Trophoblast cell (in vitro differentiated cells and primary cell): ENCODE measurements at places on chromosomes 7 and 10.

DNA sequence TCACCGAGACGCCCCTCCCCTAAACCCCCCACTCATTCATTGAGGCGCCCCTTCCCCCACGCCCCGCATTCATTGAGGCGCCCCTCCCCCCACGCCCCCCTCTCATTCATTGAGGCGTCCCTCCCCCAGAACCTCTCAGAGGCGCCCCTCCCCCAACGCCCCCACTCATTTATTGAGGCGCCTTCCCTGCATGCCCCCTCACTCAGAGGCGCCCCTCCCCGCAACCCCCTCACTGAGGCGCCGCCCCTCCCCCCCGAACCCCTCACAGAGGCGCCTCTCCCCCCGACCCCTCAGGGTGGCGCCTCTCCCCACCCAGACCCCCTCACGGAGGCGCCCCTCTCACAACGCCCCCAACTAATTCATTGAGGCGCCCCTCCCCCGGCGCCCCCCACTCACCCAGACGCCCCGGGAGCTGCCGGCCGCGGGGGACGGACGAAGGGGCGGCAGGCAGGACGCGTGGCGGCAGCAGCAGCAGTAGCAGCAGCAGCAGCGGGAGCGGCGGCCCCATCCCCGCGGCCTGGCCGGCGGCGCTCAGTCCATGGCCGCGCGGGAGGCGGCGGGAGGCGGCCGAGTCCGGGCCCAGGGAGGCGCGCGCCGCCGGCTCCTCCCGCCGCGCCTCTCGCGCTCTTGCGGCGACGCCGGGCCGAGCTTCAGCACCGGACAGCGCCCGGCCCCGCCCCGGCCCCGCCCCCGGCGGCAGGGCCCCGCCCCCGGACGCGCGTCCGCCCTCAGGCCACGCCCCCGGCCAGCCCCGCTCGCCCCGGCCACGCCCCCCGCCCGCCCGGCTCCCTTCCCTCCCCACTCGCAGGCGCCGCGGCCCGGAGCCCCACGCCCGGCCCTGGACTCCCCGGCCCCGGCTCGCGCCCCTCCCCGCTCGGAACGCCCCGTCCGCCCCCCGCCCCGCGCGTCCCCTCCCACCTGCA, at the start of gene PTPRN2:
Gene PTPRN2, minus strand, starts transcription at position 662 of the 923 bp plus-strand sequence.
- DNase-seq: peak; percentile 71

GRCh38 chr7:92421676-92422435, 25.4 kb upstream of the GATAD1 start:
- no peak for DNase-seq

GRCh38 chr7:118699222-118699621, 474.7 kb downstream of the ANKRD7 start:
- no peak for DNase-seq

DNA sequence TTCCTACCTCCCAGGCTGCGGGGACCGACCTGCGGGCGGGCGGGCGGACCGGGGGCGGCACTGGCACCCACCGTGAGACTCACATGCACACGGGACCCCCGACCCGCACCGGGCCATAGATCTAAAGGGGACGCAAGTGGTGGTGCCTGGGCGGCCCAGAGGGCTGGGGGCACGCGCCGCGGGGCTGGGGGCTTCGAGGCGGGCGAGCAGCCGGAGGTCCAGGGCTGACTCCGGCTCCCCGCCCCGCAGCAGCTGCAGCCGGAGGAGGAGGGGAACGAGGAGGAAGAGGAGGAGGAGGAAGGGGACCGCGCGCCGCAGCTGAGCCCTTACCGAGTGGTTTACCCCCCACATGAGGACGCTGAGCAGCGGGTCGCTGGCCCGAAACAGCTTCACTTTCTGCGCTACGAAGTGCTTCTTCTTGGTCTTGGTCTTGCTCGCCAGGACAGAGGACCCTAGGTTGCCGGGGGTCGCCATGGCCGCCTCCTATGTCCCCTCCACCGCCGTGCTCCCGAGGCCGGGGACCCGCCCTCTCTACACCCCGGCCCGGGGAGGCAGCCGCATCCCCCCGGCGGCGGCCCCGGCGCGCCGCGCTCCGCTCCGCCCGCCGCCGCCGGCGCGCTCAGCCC, 412 bp downstream of the PIP4K2A start:
- peak; percentile 7 for DNase-seq

GRCh38 chr10:3948843-3949242, 163.8 kb upstream of the KLF6 start:
- DNase-seq: no peak

GRCh38 chr7:16067711-16068110, 353.6 kb downstream of the CRPPA start:
- DNase-seq: no peak

DNA sequence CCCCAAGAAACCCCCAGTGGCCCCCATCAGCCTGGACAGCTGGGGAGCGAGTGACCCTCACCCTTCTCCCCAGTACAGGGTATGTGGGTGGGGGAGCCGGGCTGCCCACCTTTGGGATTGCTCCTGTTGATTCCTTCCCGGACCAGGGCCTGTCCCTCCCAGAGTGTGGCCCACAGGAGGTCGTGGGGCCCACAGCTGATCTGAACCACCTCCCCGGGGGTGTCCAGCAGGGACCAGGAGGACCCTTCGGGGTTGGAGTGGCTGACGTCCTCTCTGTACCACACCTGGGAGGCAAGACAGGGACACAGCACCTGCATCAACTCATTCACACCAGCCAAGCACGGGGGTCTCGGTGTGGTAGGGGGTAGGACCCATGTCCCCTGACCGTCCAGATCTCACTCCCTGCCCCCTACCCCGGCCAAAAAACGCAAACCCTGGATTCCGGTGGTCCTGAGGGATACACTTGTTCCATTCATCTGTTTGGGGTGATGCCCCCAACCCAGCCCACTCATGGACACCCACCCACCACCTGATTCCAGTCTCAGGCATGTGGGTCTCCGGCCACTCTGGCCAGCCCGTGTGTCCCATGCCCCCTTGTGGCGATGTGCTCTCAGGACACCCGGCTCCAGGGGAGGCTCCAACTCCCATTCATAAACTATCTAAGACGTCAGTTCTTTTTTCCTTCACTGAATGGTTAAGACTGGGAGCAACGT, 10.9 kb downstream of the TECPR1 start:
- DNase-seq: peak; percentile 40

DNA sequence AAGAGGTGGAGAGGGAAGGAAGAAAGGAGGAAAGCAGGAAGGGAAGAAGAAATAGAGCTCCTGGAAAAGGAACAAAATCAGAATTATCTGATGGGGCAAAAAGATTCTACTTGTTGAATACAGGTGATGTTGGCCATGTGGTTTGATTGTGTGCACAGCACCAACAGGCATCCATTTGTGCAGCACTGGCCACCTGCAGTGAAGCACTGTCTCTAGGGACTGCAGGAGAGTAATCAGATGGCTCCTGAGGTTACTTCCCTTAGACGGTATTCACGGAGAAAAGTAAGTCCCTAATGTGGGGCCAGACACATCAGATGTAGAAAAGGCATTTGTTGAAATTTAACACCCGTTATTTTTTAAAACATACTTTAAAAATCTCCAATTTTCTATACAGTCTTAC, 135.3 kb upstream of the VIPR2 start:
- DNase-seq: no peak

DNA sequence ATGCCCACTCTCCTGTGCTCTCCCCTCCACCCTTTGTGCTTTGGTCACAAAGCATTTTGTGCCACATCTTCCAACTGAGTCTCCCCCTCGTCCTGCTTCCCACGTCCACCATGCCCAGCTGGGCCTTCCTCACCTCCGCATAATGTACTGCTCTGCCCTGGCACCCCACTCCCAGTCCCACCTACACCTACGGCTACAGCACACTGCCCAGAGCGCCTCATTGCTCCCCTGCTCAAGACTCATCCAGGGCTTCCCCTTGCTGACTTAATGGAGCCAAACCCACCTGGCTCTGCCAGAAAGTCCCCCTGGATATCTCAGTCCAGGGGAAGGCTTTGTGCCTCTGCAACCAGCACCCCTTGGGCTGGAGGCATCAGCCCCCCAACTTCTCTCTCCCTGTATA, 299.2 kb upstream of the ZMIZ1 start:
- no peak for DNase-seq

- no peak for DNase-seq
Measured at GRCh38 chr10:124903111-124903510, 38.8 kb upstream of the ZRANB1 start.

DNA sequence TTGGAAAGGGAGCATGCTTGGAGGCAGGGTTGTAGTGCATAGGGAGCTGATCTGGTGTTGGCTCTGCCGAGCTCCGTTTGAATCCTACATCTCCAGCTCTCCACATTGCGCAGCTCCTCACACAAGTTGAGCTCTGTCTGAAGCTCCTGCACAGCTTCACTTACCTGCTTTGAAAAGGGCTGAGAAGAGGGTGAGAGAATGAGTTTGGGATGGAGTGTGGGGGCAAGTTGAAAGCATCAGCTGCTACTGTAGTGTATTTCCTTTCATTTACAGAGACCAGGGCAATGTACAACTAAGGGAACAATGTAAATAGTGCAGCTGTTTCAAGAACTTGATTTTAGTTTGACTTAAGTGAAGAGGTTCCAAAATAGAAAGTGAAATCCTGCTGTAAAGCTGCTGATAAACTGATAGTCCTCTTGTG, 88.5 kb downstream of the VTI1A start:
- DNase-seq: no peak

DNA sequence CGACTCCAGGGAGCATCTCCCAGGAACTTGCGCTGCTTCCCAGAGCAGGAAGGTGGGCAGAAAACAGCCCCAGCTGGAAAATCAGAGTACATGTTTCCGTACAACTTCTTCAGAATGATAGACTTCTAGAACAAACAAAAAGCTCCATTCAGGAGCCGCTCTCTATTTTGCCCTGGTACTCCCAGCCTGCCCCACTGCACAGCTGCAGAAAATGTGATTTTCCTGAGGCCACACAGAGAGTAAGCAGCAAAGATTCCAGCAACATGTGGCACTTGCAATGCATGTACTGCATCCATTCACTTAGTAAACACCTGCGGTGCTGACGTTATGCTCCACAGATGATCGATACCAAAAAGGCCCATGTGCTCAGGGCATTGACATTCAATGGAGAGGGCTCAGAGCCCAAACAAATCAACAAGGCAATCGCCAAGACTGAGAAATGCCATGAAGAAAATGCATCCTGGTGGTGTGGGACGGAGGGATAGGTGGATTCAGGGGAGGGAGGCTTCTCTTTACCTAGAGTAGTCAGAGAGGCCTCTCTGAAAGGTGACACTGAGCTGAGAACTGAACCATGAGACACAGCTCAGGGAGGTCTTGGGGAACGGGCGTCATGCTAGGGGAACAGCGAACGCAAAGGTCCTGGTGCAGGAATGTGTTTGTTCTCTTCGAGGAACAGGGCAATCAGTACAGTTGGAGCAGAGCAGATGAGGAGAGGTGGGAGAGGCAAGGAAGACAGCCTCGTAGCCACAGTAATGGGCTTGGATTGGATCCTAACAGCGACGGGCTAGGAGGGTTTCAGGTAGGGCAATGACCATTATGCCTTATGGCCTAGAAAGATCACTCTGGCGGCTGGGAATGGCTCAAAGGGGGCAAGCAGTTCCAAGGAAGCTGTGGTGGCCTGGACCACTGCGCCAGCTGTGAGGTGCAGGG, 35.3 kb upstream of the DUSP5 start:
- no peak for DNase-seq

GRCh38 chr10:70898687-70899086, 10.3 kb upstream of the PCBD1 start:
- DNase-seq: no peak

DNA sequence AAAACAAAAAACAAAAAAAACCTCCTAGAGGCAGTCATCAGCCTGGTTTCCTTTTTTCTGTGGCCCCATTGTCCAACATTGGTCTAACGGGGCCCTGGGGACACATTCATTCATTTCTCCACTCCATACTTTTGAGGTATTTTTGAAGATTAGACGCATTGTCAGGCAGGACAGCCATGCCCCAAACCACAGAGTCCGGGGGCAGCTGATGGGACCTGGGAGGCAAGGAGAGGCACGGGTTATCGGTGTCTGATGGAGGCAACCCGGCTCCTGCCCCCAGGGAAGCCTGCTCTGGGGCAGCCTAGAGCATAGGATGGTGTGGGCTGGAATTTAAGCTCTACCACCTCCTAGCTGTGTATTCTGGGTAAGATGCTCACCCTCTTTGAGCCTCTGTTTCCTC, 6.5 kb upstream of the RABGEF1 start:
- no peak for DNase-seq

DNA sequence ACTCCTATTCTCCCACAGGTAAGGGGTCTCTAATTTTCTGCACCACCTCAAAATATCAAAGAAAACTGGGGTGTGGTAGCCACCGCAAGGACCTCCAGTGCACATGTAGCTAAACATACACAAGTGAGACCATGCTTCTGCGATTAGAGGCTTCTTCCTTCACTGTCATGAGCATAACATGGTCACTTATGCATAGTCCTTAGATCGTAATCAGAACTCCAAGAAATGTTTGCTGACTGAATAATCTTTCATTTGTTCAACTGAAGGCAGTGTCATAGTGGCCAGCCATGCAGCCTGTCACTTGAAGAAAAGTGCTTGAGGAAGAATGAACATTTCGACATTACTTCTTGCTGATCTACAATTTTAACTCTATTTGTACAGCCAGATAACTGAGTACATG, 14.6 kb downstream of the TWIST1 start:
- peak; percentile 47 for DNase-seq

DNA sequence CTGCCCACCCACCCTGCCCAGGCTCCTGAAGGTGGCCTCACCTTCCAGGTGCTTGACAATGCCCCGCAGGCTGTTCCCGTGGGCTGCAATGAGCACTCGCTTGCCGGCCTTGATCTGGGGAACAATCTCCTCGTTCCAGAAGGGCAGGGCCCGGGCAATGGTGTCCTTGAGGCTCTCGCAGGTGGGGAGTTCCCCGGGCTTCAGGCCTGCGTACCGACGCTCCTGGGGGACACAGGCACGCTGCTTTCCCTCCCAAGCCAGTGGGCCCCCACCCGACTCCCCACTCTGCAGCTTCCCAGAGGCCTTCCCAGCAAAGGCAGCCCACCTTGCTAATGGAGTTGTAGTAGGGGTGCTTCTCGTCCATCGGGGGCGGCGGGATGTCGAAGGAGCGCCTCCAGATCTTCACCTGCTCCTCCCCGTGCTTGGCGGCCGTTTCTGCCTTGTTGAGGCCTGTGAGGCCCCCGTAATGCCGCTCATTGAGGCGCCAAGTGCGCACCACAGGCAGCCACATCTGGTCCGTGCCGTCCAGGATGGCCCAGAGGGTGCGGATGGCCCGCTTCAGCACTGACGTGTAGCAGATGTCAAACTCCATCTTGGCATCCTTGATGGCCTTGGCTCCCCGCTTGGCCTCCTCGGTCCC, 456 bp downstream of the PGAM2 start:
- DNase-seq: no peak

DNA sequence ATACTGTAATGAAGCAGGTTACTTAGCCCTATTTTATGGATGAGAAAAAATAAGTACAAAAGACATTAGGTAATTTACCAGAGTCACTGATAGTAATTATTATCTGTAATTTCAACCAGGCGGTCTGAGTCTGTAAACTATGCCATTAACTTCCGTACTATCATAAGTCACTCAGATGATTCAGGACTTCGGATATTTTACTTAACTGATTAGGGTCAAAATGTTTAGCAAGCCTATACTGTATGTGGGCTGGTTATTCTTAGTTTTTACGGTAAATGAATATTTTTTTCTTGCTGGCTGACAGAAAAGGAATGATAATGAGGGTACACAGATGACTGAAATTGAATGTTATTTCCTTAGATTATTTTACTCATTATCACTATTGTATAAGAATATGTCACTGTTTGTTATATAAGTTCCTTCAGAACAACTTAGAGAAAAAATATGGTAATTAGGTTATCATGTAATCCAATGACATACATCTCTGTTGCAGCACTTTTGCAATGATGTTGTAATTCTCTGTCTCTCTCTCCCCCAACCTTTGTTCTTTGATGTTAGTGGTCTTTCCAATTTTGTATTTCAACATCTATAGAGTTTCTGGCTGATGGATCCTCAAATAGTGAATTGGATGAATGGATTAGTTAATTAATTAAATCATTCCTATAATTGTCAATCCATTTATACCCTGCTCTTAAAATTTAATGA, 165.6 kb downstream of the ZEB1 start:
- DNase-seq: peak; percentile 5
